ENCODE measurements at places on chromosomes 2 and 18.

DNA sequence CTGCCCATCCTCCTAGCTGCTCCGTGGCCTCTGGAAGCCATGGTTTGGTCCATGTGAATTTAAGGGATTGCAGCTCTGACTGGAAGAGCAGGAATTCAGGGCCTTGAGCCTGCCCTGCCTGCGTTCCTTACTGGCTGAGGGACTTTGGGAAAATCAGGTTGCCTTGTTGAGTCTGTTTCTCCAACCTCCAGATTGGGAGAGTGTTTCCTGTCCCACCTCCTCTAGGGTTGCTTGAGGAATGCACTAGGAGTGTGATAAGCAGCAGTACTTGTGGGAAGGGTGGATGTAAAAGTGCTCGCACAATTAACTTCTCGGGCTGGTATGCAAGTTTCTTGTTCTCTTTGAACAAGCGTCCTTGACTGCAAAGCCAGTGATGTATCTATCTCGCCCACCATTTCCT is 84.4 kb upstream of the YWHAQ start:
- DNase-seq: no peak

GRCh38 chr2:126463892-126464674 is 191.9 kb upstream of the GYPC start:
- no peak for DNase-seq

GRCh38 chr18:40346146-40346545 is 1608.9 kb upstream of the PIK3C3 start:
- no peak for DNase-seq

GRCh38 chr2:139805441-139805840 is 1025.3 kb upstream of the NXPH2 start:
- no peak for DNase-seq

- DNase-seq: no peak
These were observed 177.1 kb downstream of the LAMA1 start for GRCh38 chr18:6940451-6940850.
